Activated CD4-positive, alpha-beta T cell treated with anti-CD3 and anti-CD28 coated beads, Interleukin-2, Interleukin-4, amounts not matched to agents 100 ng/mL and 50 ng/mL, durations not matched to agents 16 hours and 8 hours (primary cell): ENCODE measurements at places on chromosomes 1 and 21.

DNA sequence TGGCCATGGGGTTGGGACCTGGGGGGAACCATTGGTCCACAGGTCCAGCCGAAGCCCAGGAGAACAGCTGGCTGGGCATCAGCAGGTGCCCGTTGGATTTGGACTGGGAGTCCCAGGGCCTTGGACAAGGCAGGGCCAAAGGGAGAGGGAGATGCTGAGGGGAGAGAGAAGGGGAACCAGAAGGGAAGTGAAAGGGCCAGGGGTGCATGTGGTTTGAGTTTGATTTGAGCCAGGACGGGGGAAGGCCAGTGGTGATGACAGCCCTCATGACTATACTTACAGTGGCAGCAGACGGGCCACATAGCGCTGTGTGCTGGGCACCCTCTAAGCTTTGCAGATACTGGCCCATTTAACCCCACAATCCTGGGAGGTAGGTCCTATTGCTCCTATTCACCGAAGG, 18.8 kb downstream of the AGRN start:
- DNase-seq: no peak

GRCh38 chr1:9691108-9691445, 39.5 kb downstream of the PIK3CD start:
- DNase-seq: no peak

DNA sequence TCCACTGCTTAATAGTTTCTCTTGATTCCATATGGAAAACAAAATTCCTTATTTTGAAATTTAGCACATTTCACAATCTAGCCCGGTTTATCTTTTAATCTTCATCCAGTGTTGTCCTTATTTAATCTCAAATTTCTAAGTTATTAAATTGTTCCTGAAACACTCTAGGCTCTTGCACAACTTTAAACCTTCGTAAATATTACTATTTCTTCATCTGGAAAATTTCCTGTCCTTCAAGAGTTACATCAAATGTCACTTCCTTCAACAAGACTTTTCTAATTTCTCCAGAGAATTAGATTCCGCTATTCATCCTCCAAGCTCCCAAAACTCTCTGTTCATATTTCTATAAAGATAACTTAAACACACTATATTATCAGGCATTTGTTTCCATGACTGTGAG, 6.5 kb downstream of the FMO5 start:
- no peak for DNase-seq

DNA sequence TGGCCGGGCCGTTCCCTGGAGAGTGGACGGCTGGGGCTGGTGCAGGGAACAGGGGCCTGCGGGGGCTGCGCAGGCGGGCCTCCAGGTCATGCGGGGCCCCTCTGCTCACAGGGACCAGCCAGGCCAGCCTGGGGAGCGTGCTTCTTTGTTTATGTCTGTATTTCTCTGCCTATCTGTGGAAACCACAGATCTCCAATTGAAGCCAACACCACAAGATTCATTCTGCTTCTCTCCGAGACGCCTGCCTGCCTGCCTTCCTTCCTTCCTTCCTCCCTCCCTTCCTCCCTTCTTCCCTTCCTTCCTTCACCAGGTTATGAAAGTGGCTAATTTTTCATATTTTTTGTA, 39.9 kb upstream of the HMGN1 start:
- DNase-seq: no peak

GRCh38 chr1:66248746-66249145, 285.2 kb upstream of the SGIP1 start:
- DNase-seq: no peak

GRCh38 chr1:21904704-21905520, 32.2 kb downstream of the HSPG2 start:
- no peak for DNase-seq

GRCh38 chr1:173392895-173393658, 84.1 kb upstream of the PRDX6 start:
- no peak for DNase-seq

- no peak for DNase-seq
These were observed 75.6 kb upstream of the SLFNL1 start for GRCh38 chr1:41097105-41097504.

GRCh38 chr21:28614791-28615190, 377.9 kb downstream of the LTN1 start:
- no peak for DNase-seq

DNA sequence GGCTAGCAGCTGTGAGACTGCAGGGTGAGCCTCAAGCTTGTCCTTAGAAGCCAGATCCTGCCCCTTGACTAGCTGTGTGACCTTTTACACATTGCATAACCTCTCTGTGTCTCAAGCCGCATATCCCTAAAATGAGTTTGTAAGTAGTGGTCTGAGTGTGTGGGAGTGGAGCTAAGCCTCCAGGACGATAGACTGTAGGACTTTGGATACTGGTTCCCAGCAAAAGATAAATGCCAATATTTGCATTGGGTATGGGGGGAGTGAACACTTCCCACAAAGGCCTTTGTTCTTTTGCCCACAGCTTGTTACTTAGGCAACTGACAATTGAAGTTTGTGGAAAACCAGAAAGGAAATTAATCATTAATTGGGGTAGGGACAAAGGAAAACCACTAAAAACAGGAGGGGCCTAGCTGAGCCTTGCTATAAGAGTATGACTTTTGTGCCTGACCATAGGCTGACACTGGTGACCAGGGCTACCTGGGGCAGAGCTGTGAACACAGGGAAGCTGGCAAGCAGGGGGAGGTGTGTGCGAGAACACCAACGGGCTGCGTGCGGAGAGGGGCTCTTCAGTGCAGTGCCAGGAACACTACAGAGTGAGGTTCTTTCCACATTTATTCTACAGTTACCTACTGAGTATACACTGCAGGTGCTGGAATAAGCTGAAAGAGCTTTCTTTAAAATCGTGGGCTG, 102.4 kb upstream of the ETV3 start:
- no peak for DNase-seq

DNA sequence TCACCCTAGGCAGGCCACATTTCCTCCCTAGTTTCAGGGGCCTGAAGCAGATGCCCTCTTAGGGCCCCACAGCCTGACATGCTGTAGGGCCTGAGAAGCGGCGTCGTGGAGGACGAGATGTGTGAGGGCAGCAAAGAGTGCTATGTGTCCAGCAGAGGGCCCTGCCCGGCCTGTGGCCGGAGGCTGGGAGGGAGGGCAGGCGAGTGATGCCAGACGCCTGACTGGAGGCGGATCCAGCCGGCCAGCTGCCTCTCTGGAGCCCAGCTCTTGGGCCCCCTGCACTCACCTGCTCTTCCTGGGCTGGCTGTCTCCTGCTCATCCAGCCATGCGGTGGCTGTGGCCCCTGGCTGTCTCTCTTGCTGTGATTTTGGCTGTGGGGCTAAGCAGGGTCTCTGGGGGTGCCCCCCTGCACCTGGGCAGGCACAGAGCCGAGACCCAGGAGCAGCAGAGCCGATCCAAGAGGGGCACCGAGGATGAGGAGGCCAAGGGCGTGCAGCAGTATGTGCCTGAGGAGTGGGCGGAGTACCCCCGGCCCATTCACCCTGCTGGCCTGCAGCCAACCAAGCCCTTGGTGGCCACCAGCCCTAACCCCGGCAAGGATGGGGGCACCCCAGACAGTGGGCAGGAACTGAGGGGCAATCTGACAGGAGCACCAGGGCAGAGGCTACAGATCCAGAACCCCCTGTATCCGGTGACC, at the start of gene GPR37L1:
Gene GPR37L1 (plus strand): TSS at position 279 of the 697 bp plus-strand sequence. CDS start 47 bp downstream, at position 326.
- DNase-seq: no peak

DNA sequence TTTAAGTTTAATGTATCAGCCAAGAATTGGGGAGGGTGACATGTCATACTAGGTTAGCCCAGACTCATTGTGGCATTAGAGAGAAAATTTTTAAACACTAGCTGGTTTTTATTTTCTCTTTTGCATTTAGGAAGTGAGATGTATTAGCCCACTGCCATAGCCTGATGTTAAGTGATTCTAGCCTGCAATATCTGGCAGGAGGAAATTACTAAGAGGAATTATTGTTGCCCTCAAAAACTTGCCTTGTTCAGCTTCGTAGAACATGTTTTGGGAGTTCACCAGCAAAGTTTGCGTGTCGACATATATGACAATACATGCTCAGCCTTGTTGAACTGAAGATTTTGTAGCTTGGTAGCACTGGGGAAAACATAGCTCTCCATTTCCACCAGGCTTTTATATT, 12.5 kb downstream of the ADAM30 start:
- no peak for DNase-seq

- DNase-seq: no peak
These were observed 78.8 kb downstream of the SPSB1 start for GRCh38 chr1:9371391-9371935.

DNA sequence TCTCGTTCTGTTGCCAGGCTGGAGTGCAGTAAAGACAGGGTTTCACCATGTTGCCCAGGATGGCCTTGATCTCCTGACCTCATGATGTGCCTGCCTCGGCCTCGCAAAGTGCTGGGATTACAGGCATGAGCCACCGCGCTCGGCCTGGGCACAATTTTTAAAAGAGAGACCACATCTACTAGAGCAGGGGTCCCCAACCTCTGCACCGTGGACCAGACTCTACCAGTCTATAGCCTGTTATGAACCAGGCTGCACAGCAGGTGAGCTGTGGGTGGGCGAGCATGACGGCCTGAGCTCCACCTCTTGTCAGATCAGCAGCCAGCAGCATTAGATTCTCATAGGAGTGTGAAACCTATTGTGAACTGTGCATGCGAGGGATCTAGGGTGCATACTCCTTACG, 20.8 kb downstream of the TNNT2 start:
- no peak for DNase-seq

DNA sequence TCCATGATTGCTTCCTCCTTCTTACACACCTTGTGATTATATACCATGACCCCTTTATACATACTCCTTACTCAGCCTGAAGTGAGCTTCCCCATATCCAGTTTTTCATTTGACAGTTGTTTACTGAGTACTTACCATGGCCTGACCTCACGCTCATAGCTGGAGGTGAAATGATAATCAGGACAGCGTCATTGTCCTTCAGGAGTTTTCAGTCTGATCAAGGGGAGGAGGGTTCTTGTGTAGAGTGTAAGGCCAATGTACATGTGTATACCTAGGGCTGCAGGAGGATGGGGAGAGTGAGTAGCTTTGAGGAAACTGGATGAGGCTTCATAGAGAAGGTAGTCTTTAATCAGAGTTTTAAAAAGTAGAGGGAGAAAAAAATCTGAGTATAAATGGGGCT, 325.8 kb downstream of the RYR2 start:
- DNase-seq: no peak

DNA sequence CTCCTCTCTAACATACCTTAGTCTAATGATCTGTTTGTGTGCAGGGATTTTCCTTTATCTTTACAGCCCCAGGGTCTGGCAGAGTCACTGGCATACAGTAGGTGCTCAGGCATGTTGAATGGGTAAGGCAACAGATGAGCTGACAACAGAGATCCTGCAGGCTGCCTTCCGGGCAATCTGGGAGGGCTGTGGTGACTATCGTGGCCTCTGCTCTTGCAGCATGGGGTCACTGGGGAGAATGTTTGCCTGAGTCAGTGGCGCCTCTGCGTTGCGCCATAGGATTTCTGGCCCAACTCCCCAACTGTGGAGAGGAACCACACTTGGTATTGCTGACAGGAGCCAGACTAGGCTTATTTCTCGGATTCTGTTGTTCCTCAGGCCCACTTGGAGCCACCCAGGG, 93.8 kb downstream of the LAMC2 start:
- DNase-seq: no peak

DNA sequence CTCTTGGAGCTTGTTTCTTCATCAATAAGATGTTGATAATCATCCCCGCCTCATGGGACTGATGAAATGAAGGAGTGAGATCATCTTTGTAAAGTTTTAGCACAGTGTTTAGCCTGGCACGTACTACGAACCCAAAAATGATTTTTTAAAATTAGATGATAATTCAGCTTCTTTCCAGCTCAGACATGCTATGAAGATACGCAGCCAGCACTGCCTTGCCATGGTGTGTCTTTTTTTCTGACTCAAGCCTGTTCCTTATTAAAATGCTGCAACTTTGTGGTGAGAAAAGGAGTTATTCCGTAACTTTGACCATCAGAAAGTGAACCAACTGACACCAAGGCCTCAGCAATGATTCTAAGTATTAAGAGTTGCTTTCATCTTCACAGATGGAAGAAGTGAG, 269.0 kb downstream of the LTN1 start:
- no peak for DNase-seq

- DNase-seq: no peak
These were observed 671 bp upstream of the PYGO2 start for GRCh38 chr1:154962156-154962749.

GRCh38 chr1:21024918-21025317, 151.8 kb downstream of the EIF4G3 start:
- DNase-seq: no peak

DNA sequence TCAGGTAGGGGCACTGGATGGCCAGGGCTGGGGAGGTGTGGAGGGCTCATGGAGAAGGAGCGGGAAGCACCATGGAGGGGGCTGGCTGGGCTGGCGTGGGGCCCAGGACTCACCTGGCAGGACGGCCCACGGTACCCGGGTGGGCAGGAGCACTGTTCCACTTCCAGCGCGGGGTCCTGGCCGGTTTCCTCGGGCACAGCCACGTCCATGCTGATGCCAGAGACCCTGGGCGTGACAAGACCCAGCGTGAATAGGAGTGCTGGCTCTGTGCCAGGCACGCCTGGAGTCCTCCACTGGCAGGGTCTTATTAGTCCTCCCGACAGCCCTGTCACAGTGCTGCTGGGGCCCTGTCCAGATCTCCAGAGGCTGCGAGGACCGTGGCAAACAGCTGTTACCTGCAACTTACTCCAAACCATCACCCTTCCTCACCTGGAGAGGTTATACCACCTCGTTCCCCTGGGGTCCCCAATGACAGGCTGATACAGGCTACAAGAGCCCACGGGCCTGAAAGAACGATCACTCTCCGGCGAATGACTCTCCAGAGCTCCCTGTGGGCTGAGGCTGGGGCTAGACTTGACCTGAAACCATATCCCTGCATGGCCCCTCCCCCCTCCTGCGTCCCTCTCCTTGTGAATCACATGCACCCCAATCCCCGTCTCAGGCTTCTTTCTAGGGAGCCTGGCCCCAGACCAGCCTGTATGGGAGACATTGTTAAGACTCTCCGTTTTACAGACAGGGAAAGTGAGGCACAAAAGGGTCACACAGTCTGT, 62.1 kb downstream of the HSPG2 start:
- no peak for DNase-seq

- no peak for DNase-seq
These were observed 1.6 kb downstream of the PRUNE1 start for GRCh38 chr1:151009674-151010345.

- DNase-seq: no peak
These were observed 122.1 kb upstream of the RGS1 start for GRCh38 chr1:192453360-192453992.

DNA sequence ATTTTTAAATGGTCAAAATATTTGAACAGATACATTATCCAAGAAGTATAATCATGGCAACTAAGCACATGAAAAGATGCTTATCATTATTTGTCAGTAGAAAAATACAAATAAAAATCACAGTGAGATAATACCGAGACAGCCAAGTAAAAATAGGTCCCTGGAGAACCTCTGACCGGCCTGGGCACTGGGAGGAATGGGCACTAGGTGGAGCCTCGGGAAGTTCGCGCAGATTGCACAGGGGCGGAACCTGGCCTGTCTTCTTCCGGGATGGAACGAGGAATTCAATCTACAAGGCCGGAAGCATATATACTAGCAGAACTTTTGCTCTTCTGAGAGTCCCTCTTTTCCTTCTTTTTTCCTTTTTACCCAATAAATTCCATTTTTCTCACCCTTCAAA, 148.5 kb upstream of the CHRM3 start:
- no peak for DNase-seq

- DNase-seq: peak; percentile 19
These were observed 25.6 kb downstream of the ALPL start for GRCh38 chr1:21534674-21535378.
